H9 (cell line): ENCODE measurements at places on chromosomes 3 and 15. TPM values are rescaled to one million over a fixed set of nuclear protein-coding genes. Genes with fewer than 3 reads are reported as not detected.

GRCh38 chr15:54620916-54621315 is 575.8 kb downstream of the RSL24D1 start:
- DNase-seq = no peak

GRCh38 chr3:180063783-180064182 is 27.0 kb upstream of the PEX5L start:
- DNase-seq = no peak

- DNase-seq = no peak
Observed at GRCh38 chr15:73560501-73561117, 72.6 kb downstream of the NPTN start.

Gene GXYLT2
- total RNA-seq = 2.0 and 2.6 TPM in 2 replicates

Gene CFAP100
- total RNA-seq = 0.26 and 0.44 TPM in 2 replicates

Gene GOLGA8T
- 0.53 TPM in 1 of 2 replicates, not detected in the other for total RNA-seq
